ENCODE measurements at places on chromosomes 7 and 10.

DNA sequence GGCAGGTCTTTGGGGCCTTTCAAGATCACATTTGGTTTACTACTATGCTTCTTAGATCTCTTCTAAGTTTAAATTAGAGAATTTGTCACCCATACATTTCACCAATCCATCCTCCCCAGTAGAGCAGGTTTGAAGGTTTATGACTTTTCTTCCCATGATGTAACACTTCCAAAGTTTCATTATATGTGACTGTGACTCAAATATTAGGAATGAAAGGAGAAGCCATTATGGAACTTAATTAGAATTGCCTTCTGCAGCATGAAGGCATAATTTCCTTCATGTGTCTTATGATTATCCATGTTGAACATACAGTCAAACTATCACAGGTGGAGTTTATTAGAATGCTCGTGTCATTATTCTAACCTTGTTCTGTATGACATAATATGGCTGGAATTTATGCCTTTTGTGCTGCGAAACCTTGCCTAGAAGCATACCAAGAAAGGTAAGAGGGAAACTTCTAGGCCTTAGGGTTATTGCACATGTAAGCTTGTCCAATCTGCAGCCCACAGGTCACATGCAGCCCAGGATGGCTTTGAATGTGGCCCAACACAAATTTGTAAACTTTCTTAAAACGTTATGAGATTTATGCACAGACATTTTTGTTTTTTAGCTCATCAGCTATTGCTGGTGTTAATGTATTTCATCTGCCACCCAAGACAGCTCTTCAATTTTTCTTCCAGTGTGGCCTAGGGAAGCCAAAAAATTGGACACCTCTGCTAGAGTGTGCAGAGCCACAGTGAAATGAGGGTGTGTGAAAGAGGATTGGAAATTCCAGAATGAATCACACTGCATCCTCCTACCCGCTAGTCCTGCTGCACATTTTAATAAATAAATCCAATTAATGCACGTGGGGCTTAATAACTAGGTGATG, 133.6 kb downstream of the TMEM26 start:
- DNase-seq, result no peak

GRCh38 chr10:43671659-43672531, 23.2 kb upstream of the ZNF32 start:
- DNase-seq, result no peak

DNA sequence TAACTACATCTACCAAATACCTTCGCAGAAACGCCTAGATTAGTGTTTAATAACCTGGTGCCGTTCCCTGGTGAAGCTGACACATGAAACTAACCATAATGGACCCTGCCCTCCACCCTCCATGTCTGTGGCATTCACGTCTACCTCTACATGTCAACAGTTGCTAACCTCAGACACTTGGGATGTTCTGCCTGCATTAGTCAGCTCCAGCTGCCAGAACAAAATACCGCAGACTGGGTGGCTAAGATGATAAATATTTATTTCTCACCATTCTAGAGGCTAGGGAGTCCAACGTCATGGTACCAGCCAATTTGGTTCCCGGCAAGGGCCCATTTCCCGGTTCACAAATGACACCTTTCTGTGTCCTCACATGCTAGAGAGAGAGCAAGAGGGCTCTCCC, 118.5 kb upstream of the CHST15 start:
- no peak for DNase-seq

DNA sequence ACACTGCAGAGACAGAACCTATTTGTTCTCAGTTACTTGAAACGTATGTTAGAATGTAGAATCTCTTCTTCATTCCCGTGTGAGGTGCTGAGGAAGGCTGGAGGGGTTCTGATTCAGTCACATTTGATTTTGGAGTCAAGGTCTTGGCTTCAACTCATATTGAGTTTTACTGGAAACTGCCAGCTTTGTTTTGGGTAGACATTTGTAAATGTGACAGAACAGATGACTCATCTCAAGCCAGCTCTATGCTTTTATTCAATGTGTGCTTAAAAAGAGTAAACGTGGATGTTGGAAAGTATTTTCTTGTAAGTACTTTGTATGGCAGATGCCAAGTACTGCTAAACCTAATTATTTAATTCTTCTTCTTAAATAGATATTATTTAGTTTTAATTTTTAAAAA, 780.8 kb upstream of the C7orf33 start:
- no peak for DNase-seq

- DNase-seq, result no peak
These were observed 134.6 kb downstream of the FAM204A start for GRCh38 chr10:118207470-118208007.

DNA sequence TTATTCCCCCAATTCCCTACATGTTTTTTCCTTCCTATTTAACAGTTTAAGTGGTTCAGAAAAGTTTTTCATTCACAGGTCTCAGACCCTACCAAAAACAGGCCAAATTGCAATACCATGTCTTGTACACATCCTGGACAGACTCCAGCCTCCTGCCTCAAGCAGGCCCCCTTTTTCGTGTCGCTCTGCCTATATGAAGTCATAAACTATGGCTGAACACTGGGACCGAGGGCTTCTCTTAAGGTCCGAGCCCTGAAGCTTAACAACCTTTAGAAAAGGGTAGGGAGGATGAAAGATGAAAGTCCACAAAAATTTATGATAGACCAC, 1.4 kb downstream of the FBXW4 start:
- no peak for DNase-seq

DNA sequence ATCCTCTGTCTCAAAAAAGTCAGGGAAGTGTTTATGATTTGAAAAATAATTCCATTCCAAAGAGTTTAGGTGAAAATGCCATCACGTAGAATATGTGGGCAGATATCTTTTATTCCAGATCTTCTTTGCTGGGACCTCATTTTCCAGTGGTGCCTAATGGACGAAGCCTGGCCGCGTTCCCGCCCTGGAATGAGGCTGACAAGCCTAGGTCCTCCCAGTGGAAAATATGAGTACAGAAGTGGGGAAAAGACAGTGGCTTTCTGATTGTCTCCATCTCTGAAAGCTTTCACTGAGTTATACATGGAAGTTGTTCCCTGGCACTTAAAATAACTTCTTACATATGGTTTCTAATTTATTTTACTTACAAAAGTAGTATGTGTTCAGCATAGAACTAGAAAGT, 139.4 kb downstream of the TACC2 start:
- no peak for DNase-seq

- no peak for DNase-seq
These were observed 27.1 kb downstream of the OGDH start for GRCh38 chr7:44633254-44634186.

DNA sequence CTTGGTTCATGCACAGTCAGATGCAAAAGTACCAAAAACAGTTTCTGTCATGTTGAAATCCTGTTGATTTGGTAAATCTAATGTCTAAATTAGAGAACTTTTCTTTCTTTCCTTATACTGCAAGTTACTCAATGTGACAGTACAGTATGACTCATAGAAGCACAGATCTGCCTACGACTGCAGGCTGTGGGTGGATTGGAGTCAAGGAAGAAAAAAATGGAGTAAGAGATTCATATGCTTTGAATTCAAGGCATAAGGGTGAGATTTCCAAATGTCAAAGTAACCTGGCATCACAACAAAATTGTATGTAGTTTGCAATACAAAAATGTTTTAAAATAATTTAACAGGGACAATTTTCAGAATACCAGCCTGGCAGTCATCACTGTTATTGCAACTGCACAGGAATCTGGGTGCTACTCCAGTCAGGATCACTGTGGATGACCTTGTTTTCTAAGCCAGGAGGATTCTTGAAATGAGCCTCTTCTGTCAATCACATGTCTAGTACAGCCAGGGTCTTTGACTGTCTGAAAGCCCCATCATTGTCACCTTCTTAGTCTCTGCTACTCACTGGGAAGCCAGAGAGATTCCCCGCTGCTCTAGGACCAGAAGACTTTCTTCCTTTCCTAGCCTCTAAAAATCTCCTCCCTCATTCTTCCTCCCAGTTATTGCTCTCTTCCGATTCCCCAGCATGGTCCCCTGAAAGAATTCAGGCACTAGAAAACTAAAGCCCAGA, 83.6 kb downstream of the CD36 start:
- DNase-seq, result no peak

DNA sequence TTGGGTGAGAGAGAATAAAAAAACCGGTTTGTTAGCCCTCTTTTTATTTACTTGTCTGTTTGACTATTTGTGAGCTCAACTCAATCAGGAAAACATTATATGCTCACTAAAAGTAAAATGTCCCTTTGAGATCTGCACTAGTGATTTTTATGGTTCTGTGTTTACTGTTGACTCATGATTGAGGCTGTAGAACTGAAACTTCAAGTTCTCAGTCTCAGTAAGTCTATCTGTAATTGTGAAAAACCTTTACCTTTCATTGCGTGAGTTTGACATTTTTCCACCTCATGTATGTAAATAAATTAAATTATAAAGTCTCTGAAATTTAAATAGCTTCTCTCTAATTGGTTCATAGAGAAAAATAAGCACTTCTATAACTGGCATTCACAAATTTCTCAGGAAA, 17.0 kb upstream of the CASD1 start:
- DNase-seq, result no peak

All from NCI-H187 (cell line).